Retina (tissue), 1 donor: ENCODE measurements at places on chromosomes 7 and 10.

DNA sequence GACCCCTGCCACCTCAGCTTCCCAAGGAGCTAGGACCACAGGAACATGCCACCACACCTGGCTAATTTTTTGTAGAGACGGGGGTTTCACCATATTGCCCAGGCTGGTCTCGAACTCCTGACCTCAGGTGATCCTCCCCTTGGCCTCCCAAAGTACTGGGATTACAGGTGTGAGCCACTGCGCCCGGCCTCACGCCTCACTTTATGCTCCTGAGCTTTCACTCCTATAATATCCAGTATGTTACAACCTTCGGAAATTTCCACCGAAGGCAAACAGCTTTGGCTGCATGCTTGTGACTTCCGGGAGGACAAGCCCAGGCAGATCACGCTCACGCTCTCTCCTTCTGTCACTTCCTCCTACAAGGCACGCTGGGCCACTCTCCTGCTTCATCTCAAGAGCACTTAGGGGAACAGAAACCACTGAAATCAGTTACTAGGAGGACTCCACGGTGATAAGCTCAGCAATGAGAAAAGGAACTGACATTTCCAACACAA, 4.4 kb upstream of the MAD1L1 start:
- no peak for DNase-seq

DNA sequence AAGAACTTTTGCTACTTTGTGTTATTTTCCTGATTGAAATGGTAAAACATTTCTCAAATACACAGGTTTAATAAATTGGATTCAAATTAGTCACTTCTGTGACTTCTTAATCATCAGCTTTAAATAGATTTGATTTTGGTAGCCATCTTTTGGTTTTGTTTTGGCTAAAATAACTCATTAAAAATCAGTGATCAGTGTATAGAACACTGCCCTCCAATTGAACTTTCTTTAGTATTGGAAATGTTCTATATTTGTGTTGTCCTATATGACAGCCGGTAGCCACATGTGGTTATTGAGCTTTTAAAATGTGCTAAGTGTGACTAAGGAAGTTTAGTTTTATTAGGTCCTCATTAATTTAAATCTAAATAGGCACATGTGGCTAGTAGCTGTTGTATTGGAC, 50.4 kb downstream of the GLCCI1 start:
- no peak for DNase-seq

DNA sequence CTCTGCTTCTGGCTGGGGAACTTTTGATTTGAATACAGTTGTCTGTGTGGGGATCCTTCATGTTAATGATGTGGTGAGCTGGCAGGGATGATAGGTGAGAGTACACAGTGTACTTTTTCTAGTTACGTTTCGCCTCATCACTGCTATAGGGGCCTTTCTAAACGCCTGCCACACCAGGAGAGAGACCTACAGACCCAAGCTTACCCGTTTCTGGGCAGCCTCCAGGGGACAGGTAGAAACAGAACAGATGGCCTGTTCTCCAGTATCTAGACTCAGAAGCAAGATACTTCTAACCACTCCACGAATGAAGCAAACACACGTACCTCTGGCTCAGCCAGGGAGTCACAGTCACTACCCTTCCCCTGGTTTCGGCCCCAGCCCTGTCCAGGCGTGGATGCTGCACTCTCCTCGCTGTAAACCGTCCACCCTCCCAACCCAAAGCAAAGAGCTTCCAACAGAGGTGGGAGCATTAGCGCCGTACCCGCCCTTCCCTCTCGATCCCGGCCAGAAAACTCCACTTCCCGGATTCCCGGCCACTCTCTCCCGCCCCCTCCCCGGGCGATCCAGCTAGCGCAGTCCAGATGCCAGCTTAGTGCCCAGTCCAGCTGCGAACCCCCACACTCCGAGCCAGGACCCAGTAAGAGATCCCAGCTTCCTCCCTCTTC, 1.2 kb downstream of the CCDC6 start:
- DNase-seq: peak; percentile 69

DNA sequence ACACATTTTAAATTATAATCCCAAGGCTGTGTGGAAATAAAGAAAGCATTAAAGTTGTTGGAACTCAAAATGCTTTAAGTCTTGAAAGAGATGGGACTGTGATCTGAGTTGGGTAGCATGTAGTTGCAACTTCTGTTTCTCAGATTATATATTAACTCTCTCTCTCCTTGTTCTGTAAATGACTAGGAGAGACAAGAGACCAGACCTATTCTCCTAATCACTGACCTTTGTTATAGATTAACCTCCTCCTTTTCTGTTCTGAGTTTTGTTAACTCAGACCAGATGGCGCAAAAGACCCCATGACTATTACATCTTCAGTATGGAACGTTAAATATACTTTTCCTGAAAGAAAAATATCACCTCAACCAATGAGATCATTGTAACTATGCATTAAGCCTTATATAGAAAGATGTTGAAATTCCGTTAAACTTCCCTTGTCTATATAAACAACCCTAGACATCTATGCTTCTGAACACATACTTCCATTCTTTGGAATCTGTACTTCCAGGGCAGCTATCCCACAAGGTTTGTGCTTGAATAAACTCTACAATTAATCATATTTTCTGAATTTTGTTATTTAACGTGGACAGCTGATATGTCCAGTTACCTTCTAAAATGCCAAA, 143.5 kb upstream of the TRIM24 start:
- no peak for DNase-seq

DNA sequence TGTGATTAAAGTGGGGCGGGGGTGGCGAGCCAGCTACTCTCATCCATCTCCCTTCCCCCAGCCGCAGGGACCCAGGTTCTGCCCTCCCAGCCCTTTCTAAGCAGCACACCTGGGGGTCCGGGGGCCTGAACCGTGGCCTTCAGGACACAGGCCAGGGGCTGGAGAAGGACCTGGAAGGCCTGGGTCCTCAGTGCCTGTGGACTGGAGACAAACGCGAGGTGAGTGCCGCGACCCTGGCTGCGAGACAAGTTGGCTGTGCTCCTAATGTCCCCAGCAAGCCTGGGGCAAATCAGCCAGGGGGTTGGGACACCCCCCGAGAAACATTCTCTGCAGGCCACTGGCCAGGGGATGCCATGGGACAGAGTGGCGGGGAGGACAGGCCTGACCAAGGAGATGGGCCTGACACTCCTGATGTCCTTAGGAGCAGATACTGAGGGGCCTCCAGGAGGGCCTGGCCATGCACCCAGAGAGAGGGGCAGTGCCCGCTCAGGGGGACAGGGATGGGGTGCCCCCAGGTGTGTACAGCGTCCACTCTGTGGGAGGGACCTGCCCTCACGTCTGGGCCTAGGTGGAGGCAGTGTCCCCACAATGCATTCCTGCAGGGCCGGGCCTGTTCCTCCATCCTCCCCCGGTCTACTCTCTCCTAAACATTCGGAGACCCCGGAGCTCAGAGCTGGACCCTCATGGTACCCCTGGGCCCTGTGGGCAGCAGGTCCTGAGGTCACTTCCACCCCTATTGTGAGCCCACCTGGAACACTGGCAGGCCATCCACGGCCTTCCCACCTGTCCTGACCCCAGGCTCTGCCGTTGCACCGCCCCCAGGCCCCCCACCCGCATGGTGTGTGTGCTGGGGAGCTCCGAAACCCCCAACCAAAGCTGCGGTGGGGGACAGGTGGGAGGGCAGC, 13.1 kb downstream of the BRAT1 start:
- no peak for DNase-seq

DNA sequence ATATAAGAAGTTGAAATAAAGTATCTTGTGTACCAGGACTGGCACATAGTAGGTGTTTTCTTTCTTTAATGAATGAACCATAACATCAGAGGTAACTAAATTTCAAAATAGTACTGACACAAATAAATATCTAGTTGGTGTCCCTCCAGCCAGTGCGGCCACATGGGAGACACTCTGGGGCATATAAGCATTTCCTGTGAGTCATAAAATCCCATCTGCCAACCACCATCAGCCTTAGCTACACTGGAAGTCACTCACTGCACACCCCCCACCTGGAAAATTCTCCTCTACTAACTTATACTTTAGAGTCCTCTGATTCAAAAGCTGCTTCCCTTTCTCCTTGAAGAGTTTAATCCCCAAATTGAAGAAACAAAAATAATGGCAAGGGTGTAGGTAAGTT, 32.5 kb downstream of the DYDC1 start:
- DNase-seq: no peak

DNA sequence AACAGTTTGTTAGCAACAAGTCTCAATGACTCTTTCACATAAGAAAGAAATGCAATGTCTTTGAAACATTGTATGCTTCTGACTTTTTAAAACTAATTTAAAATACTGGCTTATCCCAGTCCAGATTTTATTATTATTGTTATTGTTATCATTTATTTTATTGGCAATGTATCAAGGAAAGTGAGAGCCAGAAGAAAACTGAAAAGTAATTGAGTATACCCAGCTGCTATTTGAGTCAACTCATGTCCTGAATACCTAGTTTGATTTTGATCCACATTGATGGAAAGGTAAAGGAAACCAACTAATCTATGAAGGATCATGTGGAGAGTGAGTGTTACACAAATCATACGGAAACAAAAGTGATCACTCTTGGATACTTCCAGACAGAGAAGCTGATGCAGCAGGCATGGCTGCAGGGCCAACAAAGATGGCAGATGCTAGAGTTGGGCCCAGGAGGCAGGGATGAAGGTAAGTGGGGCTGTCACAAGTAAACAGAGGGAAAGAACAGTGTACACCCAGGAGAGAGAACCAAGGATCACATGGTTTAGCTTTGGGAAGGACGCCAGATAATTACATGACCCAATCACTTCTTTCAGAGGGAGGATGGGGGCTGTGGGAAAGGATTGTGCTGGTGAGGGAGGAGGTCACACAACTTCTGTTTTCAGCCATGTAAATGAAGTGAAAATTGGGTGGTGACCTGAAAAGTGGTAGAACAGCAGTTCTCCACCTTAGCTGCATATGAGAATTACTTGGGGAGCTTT, 179.2 kb upstream of the NAMPT start:
- no peak for DNase-seq

DNA sequence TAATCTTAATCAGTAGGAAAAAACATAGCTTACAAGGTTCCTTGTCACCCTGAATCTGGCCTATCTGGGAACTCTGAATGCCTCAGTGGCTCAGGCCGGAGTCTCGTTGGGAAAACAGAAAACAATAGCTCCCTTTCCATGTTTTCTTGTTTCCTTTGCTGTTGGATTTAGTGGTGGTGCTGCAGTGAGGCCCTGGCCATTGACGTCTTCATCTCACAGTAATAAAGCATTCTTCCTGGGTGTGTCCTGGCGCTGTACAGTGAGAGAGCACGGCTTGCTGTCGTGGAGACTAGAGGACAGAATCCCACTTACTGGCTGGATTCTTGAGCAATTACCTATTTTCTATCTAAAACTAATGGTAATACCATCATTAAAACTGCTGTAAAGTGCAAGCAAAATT, 1.3 kb upstream of the SPOCK2 start:
- no peak for DNase-seq

DNA sequence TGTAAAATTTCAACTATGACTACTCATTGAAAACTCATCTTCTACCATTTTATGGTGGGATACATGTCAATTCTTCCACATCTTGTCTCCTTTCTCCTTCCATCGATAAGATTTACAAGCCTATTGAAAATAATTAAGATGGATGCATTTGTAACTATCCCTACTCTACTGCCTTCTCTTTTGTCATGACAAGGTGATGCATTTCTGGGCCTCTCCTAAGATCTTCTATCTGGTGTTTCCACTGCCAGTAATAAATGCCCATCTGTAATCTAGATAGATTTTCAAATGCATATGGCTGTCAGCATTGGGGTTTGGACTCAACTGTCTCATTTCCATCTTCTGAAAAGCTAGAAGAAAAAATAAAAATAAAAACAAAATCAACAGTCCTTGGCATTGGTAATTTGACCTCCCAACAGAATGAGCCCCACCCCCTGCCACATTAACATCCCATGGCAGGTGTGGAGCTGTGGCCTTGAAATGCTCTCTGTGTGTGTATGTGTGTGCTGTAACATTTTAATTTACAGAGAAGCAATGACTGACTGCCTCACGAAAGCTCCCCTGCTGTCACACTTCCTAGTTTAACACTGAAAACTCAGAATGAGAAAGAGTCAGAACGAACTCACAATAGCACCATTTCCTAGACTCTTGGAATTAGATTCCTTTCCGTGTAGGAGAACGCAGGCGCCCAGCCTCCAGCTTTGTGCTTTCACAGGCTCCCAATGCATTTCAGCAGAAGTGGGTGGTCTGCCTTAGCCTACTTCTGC, 74.2 kb downstream of the RHOBTB1 start:
- no peak for DNase-seq

GRCh38 chr10:66684581-66684980, 241.3 kb upstream of the LRRTM3 start:
- no peak for DNase-seq

DNA sequence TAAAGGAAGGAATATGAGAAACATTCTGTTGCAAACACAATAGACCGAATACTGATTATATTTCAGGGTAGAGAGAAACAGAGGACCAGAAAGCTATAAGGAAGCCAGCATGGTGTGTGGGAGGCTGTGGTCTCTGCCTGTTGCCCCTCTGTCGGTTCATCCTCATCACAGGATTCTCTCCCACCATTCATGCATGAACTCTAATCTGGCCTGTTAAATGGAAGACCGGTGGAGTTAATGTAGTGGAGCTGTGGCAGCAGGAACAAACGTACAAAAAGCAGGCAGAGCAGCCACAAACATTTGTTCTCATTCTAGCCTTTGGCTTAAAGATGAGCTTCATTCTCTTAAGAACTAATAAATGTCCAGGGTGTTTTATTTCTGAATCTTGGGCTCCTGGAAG, 902.4 kb downstream of the LRMDA start:
- DNase-seq: peak; percentile 27

- peak; percentile 29 for DNase-seq
Measured at GRCh38 chr10:122258136-122259074, 12.7 kb upstream of the BTBD16 start.
